ENCODE measurements at places on chromosomes 3 and 15.

DNA sequence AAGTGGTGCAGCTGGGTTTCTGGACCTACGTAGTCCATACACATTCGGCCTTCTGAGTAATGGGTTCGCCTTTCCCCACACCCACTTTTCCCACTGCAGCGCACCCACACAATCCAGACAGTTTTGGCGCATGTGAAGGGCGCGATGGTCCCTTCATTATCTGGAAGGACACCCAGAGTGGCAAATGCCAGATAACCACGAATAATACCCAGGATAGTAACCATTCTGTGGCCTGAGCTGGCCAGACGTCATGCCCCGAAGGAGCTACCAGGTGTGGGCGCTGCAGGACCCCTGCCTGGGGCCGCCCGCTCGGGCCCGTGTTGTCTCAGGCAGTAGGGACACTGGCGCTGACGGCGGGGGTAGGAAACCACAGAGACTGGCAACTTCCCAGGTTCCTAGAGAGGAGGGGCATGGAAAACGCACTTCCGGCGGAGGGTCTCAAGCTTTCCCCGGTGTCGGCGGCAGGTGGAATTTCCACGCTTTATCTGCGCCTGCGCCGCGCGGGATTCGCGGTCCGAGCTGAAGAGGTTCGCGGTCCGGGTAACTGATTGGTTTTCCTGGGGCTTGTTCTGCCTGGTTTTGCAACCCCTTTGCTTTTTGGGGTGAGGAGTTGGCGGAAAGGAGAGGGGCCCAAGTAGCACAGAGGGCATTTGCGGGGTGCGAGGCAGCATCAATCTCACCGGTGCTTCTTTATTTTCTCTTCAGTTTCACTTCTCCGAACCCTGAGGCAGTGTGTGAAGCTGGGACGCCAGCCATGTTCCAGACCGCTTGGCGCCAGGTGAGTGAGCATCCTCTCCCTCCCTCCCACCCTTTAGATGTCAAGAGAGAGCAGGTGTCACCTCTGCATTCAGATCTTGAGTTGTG lies at the start of gene ZNF620:
Gene ZNF620 (plus strand): TSS at position 441 of the 864 bp plus-strand sequence. CDS start 314 bp downstream, at position 755.
- peak; percentile 65 for DNase-seq

DNA sequence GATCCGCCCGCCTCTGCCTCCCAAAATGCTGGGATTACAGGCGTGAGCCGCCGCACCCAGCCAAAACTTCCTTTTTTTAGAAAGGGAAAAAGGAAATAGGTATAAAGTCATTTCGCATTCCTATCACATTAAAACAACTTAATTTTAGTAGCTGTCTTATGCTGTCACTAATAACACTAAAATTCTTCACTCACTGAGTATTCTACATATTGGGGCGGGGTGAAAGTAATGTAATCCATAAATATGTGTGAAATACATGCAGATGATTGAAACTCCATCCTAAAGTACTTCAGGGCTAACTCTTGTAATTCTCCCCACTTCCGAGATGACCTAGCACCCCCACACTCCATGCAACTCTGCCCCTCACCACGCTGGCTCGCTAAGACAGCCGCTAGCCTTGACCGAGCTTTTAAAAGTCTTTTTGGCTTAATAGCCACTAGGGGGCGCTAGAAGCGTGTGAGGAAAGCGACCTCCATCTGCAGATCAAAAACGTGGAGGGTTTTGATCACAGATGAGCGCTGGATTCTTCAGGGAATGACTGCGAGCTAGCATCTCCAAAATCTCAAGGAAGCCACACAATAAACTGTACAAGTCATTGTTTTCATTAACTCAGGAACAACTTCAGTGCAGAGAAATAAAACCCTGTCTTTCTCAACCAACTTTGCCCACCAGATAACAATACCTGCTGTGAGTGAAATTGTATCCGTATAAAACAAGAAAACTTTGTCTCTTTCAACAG lies 129.3 kb upstream of the IGF1R start:
- DNase-seq, result no peak

DNA sequence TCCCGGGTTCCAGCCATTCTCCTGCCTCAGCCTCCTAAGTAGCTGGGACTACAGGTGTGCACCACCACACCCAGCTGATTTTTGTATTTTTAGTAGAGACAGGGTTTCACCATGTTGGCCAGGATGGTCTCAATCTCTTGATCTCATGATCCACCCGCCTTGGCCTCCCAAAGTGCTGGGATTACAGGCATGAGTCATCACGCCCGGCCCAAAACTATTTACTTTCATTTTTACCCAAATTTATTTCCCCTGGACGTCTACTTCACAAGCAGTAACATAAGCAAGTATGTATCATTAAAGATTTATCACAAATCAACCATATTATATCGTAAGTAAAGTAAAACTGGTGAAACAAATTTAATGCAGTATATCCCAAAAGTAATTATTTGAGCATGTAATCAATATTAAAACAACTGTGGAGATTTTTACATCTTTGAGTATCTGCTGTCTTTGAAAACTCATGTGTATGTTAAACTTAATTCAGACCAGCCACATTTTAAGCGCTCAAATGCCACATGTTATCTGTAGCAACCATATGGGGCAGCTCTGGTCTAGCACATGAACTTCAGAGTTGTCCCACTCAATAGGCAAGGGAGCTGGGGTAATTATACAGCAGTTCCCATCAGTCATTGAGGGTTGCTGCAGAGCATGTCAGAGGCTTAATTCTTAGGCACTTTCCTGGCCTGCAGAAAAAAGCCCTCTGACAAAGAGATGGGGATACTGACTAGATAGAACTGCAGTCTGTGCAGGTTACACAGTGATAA lies 185.7 kb upstream of the CTDSPL start:
- DNase-seq, result no peak

GRCh38 chr15:50113187-50113505 lies 5.9 kb downstream of the ATP8B4 start:
- DNase-seq, result no peak

- no peak for DNase-seq
These were observed 29.2 kb downstream of the APH1B start for GRCh38 chr15:63306492-63307073.

GRCh38 chr15:66830358-66830757 lies 128.3 kb downstream of the SMAD6 start:
- DNase-seq, result no peak

DNA sequence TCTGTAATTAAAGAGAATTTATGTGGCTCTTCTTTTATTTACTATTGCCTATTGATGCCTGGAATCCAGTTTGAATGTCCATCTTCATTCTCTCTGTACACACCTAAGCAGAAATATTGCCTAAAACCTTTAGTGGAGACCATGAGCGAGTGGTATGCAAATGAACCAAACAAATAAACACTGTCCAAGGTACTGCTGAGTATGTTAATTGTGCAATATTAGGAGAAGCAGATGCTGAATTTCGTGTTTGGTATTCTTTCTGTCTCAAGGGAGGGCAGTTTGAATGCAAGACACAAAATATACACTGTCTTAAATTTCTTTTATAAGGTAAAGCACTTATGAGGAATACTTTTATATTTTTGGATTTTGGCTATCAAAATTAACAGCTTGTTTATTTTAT lies 440.9 kb downstream of the RBMS3 start:
- no peak for DNase-seq

- no peak for DNase-seq
These were observed 27.8 kb downstream of the KLHL6 start for GRCh38 chr3:183527428-183528379.

DNA sequence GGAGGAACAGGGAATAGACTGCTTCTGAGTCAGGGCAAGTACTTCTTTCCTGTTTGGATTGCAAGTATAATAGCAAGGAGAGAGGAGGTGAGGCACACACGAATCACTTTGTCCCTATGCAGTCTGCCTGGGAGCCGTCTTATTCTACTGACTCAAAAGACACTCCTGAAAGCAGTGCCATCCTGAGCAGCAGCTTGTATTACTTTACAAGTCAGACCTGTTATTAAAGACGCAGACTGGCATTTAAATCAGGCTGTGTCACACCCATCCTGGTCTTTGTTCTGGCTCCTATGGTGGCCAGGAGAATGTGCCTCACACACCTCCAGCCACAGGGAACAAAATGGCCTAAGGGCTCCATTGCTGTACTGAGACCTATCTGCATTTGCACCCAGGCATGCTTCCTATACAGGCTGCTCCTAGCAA lies 17.9 kb upstream of the SQOR start:
- no peak for DNase-seq

GRCh38 chr3:176149567-176149966 lies 1047.7 kb downstream of the TBL1XR1 start:
- DNase-seq, result no peak

- DNase-seq, result no peak
These were observed 88.9 kb downstream of the TLE3 start for GRCh38 chr15:70008697-70009290.

GRCh38 chr15:25807063-25807462 lies 56.1 kb downstream of the ATP10A start:
- DNase-seq, result no peak

- no peak for DNase-seq
These were observed 34.6 kb upstream of the ESYT3 start for GRCh38 chr3:138399766-138400165.

- DNase-seq, result no peak
These were observed 4.4 kb downstream of the GATA2 start for GRCh38 chr3:128488636-128488990.

GRCh38 chr3:127551178-127551577 lies 39.4 kb downstream of the TPRA1 start:
- no peak for DNase-seq

GRCh38 chr15:74656935-74657535 lies 38.8 kb downstream of the EDC3 start:
- DNase-seq, result no peak

GRCh38 chr3:129365296-129366136 lies 62.9 kb downstream of the EFCAB12 start:
- DNase-seq, result no peak

DNA sequence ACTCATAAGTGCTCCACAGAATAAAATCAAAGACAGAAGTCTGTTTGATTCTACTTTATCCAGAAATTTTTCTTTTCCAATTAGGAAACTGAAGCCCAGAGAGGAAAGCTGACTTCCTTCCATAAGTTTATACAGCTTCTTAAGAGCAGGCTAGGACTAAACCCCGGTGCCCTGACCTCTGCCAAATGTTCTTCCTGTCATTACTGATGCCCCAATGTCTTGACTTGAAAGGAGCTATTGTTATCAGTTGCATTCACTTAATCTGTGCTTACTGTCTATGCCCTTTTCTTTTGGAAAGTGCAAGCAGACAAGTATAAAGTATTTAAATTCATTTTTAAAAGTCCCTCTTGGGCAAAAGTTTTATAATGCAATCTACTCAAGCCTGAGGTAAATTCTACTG lies 18.1 kb downstream of the CD200 start:
- no peak for DNase-seq

- no peak for DNase-seq
These were observed 152.8 kb downstream of the NEK10 start for GRCh38 chr3:27216295-27216855.

DNA sequence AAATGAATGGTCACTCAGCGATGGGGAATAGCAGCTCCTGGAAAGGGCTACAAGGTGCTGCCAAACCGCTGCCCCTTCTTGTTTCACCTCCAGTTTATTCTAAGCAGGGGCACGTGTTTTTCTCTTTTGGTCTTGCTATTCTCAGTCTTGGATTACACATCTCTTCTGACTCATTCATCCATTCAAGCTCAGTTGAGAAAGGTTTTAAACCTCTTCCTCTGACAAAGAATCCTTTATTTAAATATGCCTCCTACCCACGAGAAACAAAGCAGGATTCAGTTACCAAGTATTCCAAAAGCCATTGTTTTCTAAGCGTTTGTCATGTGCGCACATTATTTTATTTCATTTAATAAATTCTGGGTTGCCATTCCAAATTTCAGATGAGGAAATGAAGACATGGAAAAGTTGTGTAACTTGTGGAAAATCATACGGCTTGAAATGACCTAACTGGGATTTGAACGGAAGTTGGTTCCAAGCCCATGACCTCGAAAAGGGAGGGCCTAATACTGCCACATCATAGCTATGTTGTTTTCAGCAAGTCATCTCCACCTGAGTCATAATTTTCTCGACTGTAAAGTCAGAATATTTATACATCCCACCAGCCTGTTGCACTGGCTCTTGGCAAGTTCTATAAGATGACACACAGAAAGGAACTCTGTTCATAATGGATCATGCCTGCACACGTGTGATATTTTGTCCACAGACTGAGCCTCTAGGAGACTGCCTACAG lies 292.0 kb upstream of the SLCO3A1 start:
- DNase-seq, result no peak

- no peak for DNase-seq
These were observed 13.9 kb upstream of the GPR171 start for GRCh38 chr3:151216641-151217607.

GRCh38 chr3:12544652-12545472 lies 437 bp downstream of the MKRN2OS start:
- no peak for DNase-seq

GRCh38 chr3:14143271-14144225 lies 18.7 kb downstream of the TMEM43 start:
- no peak for DNase-seq

GRCh38 chr3:88195951-88196434 lies 46.2 kb downstream of the C3orf38 start:
- DNase-seq, result peak; percentile 35

- no peak for DNase-seq
These were observed 2.1 kb downstream of the LPP start for GRCh38 chr3:188156056-188156455.

Data from activated naive CD4-positive, alpha-beta T cell treated with anti-CD3 and anti-CD28 coated beads, Interleukin-2, amount 50 U/mL, for 72 hours (primary cell).